ENCODE measurements at places on chromosomes 3 and 15. TPM values are rescaled to one million over a fixed set of nuclear protein-coding genes. Genes with fewer than 3 reads are reported as not detected.

Gene ATP13A5
- not detected for total RNA-seq

Gene TRH
- not detected for total RNA-seq

Gene SOX14
- total RNA-seq = not detected

Gene TMCO5A
- not detected for total RNA-seq

Gene PARP14
- total RNA-seq = 21.4 TPM

Gene EIF3J
- 55.2 TPM for total RNA-seq

Gene BLOC1S6
- 37.5 TPM for total RNA-seq

Gene MOBP
- total RNA-seq = not detected

Gene LTK
- 0.69 TPM for total RNA-seq

Gene CFAP161
- total RNA-seq = not detected

Gene TNNC1
- total RNA-seq = 7.1 TPM

Gene NRG4
- not detected for total RNA-seq

Gene STAC
- total RNA-seq = 7.1 TPM

Gene CP
- 8.1 TPM for total RNA-seq

Gene OR5H6
- not detected for total RNA-seq

Gene TFG
- 61.0 TPM for total RNA-seq

Gene ITPKA
- 0.97 TPM for total RNA-seq

Gene FAM240A
- total RNA-seq = not detected

Gene TIGIT
- not detected for total RNA-seq

Gene GHSR
- total RNA-seq = not detected

Gene KLHL6
- total RNA-seq = 0.92 TPM

Gene RBP2
- total RNA-seq = not detected

Gene CCDC13
- total RNA-seq = 1.2 TPM

Gene IGF1R
- 95.3 TPM for total RNA-seq

Gene ACKR4
- 2.2 TPM for total RNA-seq

Gene RBMS3
- total RNA-seq = 81.5 TPM

Gene SI
- not detected for total RNA-seq

Gene CHRFAM7A
- 0.69 TPM for total RNA-seq

Gene PLA2G4E
- total RNA-seq = not detected

Gene GOLGA6D
- not detected for total RNA-seq

Gene DNAJB11
- 42.1 TPM for total RNA-seq

Gene HDAC11
- total RNA-seq = 15.8 TPM

Gene FANCD2
- 0.52 TPM for total RNA-seq

Gene SLC4A7
- 22.3 TPM for total RNA-seq

Gene NGLY1
- 24.1 TPM for total RNA-seq

Gene LOXL1
- total RNA-seq = 19.7 TPM

Gene ITIH3
- 3.2 TPM for total RNA-seq

Gene FEZF2
- total RNA-seq = not detected

Gene KCNMB3
- total RNA-seq = 4.1 TPM

Gene RTP1
- total RNA-seq = not detected

Gene CMSS1
- total RNA-seq = 13.8 TPM

Gene ITIH1
- not detected for total RNA-seq

Gene XYLB
- 2.5 TPM for total RNA-seq

Gene RRP9
- total RNA-seq = 9.6 TPM

Gene TMC3
- total RNA-seq = 0.99 TPM

Gene PLA2G4D
- not detected for total RNA-seq

Gene CLDN1
- total RNA-seq = 1.2 TPM

Gene PPIP5K1
- total RNA-seq = 73.4 TPM

Gene SLC6A1
- total RNA-seq = 0.42 TPM

Gene AGBL1
- total RNA-seq = not detected

Gene RPP25
- total RNA-seq = 6.8 TPM

Gene ADGRG7
- total RNA-seq = not detected

Gene ZIC1
- total RNA-seq = not detected

Gene CASR
- not detected for total RNA-seq

Measured in esophagus muscularis mucosa (tissue), 4 donors.